Stimulated activated CD4-positive, alpha-beta T cell treated with anti-CD3 and anti-CD28 coated beads, Interleukin-1b, Interleukin-23, amount 100 ng/mL, for 1 hour (primary cell): ENCODE measurements at places on chromosomes 5 and 9.

DNA sequence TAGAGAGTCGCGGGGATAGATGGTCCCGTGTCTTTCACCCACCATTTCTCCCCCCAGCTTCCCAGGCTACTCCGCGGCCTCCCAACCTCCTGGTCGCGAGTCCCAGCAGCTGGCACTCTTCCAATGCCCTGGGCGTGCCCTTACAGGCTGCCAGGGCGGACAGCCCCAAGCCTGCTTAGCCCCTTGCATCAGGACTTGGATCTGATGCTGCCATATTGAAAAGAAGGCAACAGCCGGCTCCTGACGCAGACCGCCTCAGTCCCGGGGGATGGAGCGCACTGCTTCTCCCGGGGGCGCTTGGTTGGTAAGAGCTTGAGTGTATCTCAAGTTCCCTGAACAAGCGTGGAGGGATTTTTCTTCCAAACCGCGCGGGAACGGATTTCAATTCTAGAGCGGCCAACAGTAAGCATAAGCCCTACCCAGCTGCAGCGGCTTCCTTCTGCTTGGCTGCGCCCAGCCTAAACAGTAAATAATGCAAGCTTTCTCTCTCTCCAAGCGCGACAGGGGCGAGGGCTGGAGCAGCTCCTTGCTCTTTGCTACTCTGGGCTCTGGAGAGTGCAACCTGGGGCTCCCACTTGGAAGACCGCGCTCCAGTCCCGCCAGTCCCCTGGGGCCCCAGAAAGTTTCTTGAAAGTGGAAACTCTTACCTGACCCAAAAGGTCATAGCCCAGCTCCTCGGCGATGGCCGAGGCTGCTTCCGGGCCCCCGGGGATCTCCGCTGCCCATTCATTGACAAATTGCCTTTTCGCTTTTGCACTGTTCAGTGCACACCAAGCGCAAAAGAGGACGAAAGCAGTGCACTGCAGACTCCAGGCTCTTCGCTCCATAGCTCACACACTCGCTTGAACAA, 607 bp downstream of the PCSK1 start:
- DNase-seq = no peak

DNA sequence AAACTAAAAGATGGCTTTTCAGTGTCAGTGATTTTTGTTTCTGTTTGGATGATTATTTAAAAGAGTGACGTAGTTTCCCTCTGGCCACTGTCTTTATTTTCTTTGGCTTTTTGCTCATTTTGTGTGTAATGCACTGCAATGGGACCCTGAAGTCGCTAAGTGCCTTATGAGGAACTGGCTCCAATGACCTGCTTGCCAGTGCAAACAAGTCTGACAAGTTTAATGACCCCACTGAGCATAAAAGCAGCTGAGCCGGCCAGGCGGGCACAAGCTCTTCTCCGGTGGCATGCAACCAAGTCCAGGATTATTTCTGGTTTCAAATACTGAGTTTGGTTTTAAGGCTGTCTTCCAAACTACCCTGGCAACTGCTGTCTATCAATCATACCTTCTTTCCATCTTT, 15.6 kb upstream of the GNA14 start:
- DNase-seq = no peak

- DNase-seq = no peak
Observed at GRCh38 chr9:120284821-120285220, 295.1 kb downstream of the CDK5RAP2 start.

DNA sequence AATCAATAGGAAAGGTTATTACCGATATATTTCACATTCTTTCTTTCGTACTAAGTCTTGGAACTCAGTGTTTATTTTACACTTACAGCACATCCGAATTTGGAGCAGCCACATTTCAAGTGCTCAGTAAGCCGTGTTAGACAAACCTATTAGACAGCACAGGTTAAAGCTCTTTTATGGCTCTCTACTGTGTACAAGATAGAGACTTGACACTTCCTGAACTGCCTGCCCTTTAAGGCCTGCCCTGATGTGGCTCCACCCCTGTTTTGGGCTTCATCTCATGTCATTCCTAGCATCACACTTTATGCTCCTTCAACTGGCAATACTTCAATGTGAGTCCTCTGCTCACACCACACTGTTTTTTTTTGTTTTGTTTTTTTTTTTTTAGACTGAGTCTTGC, 23.5 kb upstream of the SUSD1 start:
- no peak for DNase-seq

DNA sequence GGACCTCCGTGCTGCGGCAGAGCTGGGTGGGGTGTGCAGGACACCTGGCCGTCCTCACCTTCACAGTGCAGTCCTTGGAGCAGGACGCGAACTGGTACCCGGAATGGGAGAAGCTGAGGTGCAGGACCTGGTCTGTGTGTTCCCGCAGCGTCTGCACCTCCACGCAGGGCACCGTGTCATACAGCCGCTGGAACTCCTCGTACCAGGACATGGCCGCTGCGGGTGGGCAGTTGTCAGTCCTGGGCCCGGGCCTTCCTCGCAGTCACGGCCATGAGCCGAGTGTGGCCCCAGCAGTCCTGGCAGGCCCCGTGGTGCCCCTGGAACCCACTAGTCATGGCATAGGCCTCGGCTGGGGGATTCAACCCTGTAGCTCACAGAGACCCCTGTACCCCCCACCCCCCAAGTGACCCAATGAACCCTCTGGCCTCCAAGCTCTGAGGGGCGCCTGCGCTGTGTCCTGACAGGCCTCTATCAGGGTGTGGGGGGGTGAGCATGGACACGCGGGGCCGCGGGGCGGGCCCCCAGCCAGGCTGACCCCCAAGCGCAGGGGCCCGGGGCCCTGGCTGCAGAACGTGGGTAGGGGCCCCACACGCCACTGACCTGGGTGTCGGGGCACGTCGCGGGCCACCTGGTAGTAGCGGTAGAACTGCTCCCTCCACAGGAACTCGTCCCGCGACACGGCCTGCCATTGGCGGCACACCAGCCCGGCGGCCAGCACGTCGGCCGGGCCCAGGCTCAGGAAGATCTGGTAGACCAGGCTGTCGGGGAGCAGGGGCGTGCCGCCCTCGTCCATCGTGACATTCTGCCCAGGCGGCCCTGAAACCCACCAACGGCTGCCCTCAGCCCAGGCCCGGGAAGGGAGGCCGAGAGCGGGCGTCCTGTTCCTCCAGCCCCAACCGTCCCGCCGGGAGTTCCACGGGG, 987 bp downstream of the FBXW5 start:
- DNase-seq = no peak

GRCh38 chr9:19156026-19156474, 28.8 kb upstream of the PLIN2 start:
- DNase-seq = no peak
